OCI-M1 (cell line): ENCODE measurements at places on chromosomes 11 and 22.

DNA sequence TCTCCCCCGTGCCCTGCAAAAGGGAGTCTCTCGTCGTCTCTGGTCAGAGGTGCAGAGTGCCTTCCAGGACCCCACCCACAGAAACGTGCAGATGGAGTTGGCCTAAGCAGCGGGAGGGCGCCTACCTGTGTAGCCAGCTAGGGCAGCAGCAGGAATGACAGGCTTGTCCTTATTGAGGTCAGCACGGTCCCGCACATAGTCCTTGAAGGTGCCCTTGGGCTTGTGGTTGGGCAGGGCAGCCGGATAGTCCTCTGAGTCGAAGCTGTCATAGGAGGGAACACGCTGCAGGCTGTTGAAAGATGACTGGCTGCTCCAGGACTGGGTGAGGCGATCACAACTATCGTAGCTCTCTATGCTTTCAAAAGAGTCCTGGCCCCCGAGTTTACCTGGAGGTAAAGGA, 107.3 kb downstream of the ETS1 start:
- DNase-seq, result no peak

DNA sequence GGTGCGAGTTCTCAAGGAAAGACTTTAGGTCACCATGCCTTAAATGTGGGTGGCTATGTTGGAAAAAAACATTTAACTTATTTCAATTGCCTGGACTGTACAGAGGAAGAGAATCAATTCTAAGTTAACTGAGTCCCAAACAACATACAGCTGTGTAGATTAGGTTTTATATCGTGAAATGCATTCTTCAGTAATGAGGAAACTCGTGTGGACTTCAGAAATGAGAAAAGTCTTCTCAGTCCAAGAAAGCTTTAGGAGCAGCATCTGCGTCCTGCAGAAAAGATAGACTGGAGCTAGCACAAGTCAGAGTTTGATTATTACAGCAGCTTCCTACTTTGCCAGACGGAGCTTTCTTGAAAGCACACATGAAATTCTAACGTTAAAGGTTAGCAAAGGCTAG, 673.0 kb downstream of the OPCML start:
- DNase-seq, result no peak

GRCh38 chr11:24748261-24748660, 251.4 kb downstream of the LUZP2 start:
- peak; percentile 25 for DNase-seq

DNA sequence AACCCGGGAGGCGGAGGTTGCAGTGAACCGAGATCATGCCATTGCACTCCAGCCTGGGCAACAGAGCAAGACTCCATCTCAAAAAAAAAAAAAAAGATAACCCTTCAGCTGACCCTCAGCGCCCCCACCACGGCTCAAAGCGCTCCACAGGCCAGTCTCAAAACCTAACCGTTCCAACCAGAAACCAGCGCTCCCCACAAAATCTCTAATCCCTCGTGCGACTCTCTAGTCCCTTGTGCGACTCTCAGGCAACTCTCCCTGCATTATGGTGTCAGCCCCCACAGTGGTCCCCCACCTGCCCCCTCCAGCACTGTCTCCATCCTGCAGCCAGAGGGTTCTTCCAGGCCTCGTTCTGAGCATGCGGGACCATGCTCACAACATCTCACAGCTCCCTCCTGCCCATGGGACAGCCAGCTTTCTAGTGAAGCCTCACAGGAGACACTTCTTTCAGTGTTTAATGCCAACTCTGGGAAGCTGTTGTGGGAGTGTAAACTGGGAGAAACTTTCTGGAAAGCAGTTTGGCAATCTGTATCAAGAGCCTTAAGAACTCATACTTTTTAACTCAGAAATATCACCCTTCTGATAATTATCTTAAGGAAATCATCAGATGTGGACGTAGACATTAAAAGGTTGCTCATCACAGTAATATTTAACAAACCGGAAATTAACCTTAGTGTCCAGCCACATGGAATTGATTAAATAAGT, 4.2 kb upstream of the RASGRP2 start:
- DNase-seq, result no peak

GRCh38 chr11:64357904-64358535, 942 bp upstream of the RPS6KA4 start:
- DNase-seq, result no peak

DNA sequence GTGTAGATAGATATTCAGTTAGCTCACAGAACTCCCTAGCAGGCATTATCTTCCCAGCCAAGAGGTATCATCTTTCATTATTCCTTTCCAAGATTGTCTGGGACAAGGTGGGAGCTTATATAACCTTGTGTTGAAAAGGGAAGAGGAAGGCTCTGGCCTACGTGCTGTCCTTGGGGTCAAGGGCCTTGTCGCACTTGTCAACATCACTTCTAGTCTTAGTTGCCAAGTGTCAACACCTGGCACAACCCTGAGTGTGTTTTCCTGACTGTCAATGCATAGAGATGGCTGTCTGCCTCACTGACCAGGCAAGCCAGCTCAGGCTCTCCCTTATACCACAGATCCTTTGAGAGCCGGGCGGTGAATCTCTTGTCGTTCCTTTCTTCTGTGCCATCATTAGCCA, 331.9 kb downstream of the CNTN5 start:
- DNase-seq, result no peak

DNA sequence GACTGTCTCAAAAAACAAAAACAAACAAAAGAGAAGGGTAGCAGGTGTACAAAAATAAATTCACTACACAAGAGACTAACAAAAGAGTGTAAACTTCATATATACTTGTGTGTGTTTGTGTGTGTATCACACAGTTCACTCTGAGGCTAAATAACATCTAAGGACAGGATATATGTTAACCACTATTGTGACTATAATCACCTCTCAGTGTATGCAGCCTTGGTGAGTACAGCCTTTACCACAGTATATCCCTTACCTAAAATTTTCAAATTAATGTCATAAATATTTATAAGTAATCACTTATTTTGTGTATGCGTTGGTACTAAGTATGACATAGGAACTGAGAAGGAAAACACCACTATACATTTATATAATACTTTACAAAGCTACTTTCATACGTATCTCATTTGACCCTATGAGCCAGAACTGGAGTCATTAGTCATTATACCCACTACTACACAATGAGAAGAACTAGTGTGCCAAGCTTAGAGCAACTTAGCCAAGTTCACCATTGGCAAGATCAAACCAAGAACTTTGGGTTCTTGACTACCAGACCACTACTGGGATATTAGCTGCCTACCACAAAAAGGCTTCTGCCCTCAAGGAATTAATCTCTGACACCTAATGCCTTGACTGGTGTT, 116.7 kb downstream of the SGSM3 start:
- DNase-seq, result no peak

DNA sequence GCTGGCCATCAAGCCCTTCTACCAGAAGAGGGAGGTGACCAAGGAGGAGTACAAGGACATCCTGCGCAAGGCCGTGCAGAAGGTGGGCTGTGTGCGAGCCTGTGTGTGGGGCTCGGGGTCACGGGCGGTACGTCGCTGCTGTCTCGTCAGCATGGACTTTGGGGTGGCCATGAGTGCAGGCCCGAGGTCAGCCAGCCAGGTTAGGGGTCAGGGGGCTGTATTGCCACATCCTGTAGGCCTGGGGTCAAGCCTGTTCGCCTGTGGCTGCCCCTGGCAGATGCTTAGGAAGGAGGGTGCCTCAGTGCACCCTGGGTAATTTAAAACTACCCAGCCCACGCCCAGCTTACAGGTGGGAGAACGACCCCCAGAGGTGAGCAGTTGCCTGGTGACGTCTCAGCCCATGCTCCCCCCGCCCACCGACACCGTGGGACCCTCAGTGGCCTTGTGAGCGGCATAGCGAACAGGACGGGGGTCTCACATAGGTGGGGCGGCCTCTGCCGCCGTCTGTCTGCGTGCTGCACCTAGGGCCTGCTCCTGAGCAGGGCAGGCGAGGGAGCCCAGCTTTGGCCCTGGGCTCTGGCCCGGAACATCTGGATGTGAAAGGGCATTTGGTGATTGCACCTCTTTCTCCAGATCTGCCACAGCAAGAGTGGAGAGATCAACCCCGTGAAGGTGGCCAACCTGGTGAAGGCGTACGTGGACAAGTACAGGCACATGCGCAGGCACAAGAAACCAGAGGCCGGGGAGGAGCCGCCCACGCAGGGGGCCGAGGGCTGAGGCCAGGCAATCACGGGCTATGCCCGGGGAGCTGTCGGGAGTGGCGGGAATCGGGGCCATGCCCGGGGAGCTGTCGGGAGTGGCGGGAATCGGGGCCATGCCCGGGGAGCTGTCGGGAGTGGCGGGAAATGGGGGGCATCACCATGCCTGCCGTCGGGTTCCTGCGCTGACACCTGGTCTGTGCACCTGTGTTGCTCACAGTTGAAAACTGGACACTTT, 4.5 kb downstream of the IRF7 start:
- no peak for DNase-seq

GRCh38 chr11:47797633-47798032, 30.5 kb upstream of the FNBP4 start:
- no peak for DNase-seq

- DNase-seq, result no peak
Measured at GRCh38 chr11:103929170-103929903, 107.1 kb upstream of the DDI1 start.

GRCh38 chr11:26649884-26650283, 72.0 kb downstream of the SLC5A12 start:
- DNase-seq, result peak; percentile 88

GRCh38 chr11:120001178-120002090, 136.5 kb downstream of the TRIM29 start:
- DNase-seq, result no peak

DNA sequence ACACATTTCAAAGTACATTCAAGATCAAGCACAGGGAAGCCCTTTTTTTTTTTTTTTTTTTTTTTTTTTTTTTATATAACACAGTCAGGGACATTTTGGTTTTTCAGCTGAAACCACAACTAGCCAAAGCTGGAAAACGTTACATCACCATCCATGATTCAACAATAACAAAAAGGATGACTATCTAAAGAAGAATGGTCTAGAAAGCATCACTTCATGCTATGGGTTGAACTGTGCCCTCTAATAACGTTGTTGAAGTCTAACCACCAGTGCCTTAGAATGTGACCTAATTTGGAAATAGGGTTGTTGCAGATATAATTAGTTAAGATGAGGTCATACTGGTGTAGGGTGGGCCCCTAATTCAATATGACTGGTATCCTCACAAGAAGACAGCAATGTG, 46.6 kb downstream of the MTMR2 start:
- DNase-seq, result no peak
